ENCODE measurements at places on chromosomes 3 and 15. TPM values are rescaled to one million over a fixed set of nuclear protein-coding genes. Genes with fewer than 3 reads are reported as not detected.

- H3K4me1 ChIP-seq = peaks cover 36% of the 10 kb centered on the region
- H3K27me3 ChIP-seq = no peaks in the 10 kb centered on the region
- no peak for DNase-seq
- no peaks in the 10 kb centered on the region for H3K36me3 ChIP-seq
- no peak overlapping the region for H3K4me3 ChIP-seq
- H3K27ac ChIP-seq = peak overlapping the region; percentile 92
Measured at GRCh38 chr3:38986901-38987300, 64.8 kb downstream of the SCN11A start.

- no peaks in the 10 kb centered on the region for H3K4me1 ChIP-seq
- DNase-seq = no peak
- no peak overlapping the region for H3K27ac ChIP-seq
- no peak overlapping the region for H3K4me3 ChIP-seq
- peaks cover 11% of the 10 kb centered on the region for H3K36me3 ChIP-seq
Measured at GRCh38 chr3:179726075-179726699, 73.3 kb downstream of the USP13 start.

The TM4SF18 gene
- total RNA-seq = 0.29 TPM

DNA sequence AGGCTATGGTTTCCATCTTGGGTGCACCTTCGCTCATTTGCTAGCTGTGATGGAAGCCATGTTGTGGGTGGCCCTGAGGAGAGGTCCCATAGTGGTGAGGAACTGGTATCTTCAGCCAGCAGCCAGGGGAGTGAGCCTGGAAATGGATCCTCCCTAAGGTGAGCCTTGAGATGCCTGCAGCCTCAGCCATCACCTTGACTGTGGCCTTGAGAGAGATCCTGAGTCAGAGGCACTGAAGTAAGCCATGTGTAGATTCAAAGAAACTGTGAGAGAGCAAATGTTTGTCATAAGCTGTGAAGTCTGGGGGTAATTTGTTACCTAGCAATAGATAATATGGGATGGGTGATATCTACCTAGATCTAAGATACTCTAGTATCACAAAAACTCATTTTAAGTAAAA lies 105.3 kb downstream of the SNRK start:
- peaks cover 13% of the 10 kb centered on the region for H3K4me1 ChIP-seq
- H3K4me3 ChIP-seq = no peak overlapping the region
- H3K36me3 ChIP-seq = no peaks in the 10 kb centered on the region
- H3K27me3 ChIP-seq = no peaks in the 10 kb centered on the region

The SCN5A gene
- under 0.01 TPM for total RNA-seq

- no peaks in the 10 kb centered on the region for H3K4me1 ChIP-seq
- DNase-seq = no peak
- H3K27ac ChIP-seq = no peak overlapping the region
- no peaks in the 10 kb centered on the region for H3K36me3 ChIP-seq
- H3K4me3 ChIP-seq = no peak overlapping the region
Measured at GRCh38 chr15:76871930-76872329, 33.2 kb downstream of the SCAPER start.

The RAB11A gene
- 55.7 TPM for total RNA-seq

The ROPN1B gene
- not detected for total RNA-seq

DNA sequence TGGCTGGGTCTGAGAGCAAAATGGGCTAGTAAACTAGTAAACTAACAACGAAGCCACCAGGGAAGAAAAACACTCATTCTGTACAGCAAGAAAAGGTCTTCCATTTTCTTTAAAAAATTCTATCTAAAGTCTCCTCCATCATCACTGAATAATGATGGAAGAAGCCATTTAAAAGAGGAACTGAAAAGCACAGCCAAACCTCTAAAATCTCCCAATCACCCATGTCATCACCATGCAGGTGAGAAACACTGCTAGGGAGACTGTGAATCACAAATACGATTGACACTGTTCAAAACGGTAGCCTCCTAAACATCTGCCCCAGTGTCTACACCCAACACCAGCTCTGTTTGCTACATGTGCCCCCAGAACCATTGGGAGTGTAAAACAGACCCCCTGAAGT lies 140.4 kb downstream of the RORA start:
- DNase-seq = no peak
- H3K27ac ChIP-seq = no peak overlapping the region

DNA sequence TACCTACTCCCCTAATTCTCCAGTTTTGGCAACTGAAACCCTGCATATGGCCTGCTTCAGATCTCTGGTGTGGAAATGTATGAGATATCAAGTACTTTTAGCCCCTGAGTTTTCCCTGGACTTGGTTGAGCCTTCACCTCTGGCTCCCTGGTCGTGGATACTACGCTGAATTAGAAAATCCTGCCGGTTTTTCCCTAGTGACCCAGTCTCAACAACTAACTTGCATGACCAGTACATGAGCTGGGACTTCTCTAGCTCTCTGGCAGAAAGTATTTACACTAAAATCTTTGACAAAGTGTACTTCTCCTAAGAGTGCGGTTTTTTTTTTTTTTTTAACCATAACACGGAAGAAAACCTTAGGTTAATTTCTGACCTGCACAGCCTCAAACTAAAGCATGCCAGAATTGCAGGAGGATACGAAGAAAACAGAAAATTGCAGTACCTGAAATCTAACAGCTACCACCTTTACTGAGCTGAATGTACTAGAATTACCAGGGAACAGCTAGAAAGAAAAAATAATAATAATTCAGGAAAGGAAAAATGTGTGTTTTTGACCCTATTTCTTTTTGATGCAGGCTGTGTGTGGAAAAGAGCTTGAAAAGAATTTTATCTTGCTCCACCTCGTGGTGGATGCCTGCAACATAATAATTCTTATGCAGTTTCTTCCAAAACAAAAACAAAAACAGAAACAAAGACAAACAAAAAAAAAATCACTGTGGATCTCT lies 165.6 kb downstream of the GMNC start:
- no peak overlapping the region for H3K27ac ChIP-seq
- DNase-seq = no peak
- H3K36me3 ChIP-seq = no peaks in the 10 kb centered on the region
- no peaks in the 10 kb centered on the region for H3K27me3 ChIP-seq
- peaks cover 15% of the 10 kb centered on the region for H3K4me1 ChIP-seq

DNA sequence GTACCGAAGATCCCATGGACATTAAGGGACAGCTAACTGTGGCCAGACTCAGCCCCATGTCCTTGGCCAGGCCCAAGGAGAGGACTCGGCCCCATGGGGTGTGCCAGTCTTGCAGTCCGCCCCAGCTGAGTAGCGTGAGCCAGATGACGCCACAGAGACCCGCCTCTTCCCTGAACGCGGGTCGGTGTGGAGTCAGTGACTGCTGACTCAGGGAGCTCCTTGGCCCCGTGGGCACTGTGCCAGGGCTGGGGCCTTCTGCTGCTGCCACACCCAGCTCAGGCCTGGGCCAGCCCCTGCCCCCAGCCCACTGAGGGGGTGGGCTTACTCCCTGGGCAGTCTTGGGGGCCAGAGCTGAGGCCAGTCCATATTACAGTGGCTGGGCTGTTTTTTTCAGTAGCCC lies 52.8 kb downstream of the PLXNA1 start:
- H3K27ac ChIP-seq = peak overlapping the region; percentile 60
- peaks cover 10% of the 10 kb centered on the region for H3K4me1 ChIP-seq
- no peak overlapping the region for H3K4me3 ChIP-seq
- H3K36me3 ChIP-seq = peaks cover 28% of the 10 kb centered on the region

DNA sequence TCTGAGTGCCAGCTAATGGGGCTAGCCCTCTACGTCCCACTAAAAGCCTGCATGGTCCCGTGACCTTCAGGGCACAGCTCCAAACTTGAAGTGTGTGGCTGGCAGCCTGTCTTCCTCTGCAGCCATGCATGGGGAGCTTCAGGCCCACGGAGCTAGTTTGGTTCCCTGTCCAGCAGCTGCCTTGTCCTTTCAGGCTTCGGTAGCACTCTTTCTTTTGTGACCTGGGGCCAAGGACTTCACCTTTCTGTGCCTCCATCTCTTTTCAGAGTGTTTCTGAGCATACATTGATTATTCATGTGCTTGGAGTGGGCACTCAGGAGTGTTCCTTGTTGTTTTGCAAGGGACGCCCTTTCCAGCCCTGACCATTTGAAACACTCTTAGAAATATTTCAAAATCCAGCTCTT lies 155.2 kb downstream of the DNAJB8 start:
- DNase-seq = peak; percentile 77
- H3K27me3 ChIP-seq = no peaks in the 10 kb centered on the region
- no peak overlapping the region for H3K27ac ChIP-seq
- no peaks in the 10 kb centered on the region for H3K4me1 ChIP-seq
- no peaks in the 10 kb centered on the region for H3K36me3 ChIP-seq
- H3K4me3 ChIP-seq = no peak overlapping the region

DNA sequence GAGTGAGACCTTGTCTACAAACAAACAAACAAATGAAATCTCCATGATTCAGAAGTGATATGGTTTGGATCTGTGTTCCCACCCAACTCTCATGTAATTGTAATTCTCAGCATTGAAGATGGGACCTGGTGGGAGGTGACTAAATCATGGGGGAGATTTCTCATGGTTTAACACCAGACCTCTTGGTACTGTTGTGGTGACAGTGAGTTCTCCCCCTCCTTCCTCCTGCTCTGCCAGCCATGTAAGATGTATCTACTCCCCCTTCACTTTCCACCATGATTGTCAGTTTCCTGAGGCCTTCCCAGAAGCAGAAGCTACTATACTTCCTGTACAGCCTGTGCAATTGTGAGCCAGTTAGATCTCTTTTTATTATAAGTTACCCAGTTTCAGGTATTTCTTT lies 438.4 kb upstream of the THBS1 start:
- no peak overlapping the region for H3K4me3 ChIP-seq
- no peaks in the 10 kb centered on the region for H3K36me3 ChIP-seq
- no peak for DNase-seq
- no peak overlapping the region for H3K27ac ChIP-seq

DNA sequence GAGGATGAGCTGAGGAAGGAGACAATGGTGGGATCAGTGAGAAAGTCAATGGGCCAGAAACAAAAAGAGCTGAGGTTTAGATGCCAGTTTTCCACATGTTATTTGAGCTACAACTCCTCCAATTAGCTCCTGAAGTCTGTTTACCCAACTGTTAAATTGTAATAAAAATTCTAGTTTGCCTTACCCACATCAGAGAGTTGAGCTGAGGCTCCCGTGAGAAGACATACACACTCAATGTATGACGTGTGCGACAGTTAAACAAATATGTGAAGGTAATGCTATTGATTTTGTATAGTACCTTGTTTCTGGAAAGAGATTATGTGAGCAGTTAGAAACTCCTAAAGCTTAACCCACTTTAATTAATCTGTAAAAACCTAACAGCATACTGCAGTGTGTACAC lies 318.1 kb upstream of the GRM7 start:
- no peak overlapping the region for H3K4me3 ChIP-seq
- no peaks in the 10 kb centered on the region for H3K27me3 ChIP-seq
- no peak overlapping the region for H3K27ac ChIP-seq
- no peak for DNase-seq
- no peaks in the 10 kb centered on the region for H3K4me1 ChIP-seq

DNA sequence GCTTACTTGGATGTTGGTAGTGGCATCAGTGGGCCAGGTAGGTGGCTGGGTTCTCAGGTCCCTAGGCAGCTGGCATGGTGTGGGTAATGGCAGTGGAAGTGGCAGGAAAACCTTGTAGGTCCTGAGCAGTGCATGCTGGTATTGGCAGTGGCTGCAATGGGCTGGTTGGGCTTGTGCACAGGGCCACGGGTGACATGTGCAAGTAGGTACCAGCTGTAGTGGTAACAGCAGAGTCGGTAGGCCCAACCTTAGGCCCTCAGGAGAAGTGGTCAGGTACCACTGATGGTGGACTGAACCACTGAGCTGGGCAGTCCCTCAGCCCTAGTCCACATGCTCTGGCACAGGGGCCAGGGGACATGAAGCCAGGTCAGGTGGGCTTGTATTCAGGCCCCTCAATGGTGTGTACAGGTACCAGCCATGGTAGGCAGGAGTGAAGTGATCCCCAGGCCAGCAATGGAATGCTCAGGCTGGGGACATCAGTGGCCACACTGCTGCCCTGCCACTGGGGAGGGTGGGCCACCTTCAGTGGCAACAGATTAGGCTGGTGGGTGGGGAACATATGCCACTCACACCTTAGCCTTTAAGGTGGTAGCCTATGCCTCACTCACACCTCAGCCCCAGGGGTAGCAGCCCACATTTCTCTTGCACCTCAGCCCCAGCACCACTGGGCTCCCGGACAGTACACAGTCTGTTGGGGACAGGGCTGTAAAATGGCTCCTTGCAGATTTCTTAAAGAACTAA lies 118.1 kb downstream of the LRRK1 start:
- H3K4me1 ChIP-seq = no peaks in the 10 kb centered on the region
- H3K4me3 ChIP-seq = no peak overlapping the region
- peak; percentile 37 for DNase-seq
- H3K27ac ChIP-seq = no peak overlapping the region

The YEATS2 gene
- total RNA-seq = 32.2 TPM

Measured in osteoblast (primary cell).